Dorsolateral prefrontal cortex (tissue), 122 donors: ENCODE measurements at places on chromosomes 12 and 14.
A peak's percentile ranks its signal among the peaks of the same experiment; 100 is the strongest.

DNA sequence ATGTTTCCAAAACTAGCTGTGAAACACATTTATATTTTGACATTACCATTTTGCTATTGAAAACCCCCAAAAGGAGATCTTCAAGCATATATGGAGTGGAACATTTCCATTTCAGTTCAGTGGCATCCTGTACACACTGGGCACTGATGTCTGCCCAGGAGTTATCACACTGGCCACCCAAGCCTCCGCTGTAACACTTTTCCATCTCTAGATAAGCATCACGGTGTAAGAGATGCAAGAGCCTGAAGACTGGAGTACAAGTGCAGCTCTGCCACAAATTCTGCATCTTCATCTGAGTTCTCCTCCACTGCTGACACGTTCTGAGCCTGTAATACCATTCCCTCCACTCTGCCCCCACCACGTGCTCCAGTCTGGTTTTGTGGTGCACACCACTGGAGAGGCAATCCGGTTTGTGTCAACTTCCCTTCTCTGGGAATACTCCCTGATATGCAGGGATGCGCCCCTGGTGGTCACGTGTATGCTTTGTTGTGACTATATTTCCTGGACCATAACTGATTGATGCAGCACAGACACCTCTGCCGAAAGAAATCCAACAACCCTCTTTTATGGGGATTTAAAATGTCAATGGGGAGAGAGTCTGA lies 12.7 kb downstream of the SPTLC2 start:
- DNase-seq = no peak

DNA sequence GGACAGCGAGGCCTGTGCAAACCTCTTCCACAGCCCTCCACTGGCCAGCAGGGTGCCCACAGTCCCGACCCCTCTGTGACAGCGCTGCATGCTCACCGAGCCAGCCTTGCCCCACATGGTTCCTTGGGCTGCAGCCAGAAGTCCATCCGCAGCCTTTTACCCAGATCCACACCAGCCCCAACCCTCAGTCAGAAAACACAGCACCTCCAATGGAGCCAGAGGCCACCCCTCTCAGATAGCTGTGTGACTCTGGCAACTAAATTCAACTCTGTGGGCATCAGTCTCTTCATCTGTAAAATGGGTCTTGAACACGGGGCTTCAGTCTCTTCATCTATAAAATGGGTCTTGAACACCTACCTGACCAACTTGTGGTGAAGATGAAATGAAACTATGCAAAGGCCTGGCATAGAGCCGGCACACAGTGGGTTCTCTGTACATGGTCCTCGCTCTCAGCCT lies 38.0 kb downstream of the NFKBIA start:
- no peak for DNase-seq

GRCh38 chr14:41644606-41645005 lies 37.9 kb downstream of the LRFN5 start:
- no peak for DNase-seq

DNA sequence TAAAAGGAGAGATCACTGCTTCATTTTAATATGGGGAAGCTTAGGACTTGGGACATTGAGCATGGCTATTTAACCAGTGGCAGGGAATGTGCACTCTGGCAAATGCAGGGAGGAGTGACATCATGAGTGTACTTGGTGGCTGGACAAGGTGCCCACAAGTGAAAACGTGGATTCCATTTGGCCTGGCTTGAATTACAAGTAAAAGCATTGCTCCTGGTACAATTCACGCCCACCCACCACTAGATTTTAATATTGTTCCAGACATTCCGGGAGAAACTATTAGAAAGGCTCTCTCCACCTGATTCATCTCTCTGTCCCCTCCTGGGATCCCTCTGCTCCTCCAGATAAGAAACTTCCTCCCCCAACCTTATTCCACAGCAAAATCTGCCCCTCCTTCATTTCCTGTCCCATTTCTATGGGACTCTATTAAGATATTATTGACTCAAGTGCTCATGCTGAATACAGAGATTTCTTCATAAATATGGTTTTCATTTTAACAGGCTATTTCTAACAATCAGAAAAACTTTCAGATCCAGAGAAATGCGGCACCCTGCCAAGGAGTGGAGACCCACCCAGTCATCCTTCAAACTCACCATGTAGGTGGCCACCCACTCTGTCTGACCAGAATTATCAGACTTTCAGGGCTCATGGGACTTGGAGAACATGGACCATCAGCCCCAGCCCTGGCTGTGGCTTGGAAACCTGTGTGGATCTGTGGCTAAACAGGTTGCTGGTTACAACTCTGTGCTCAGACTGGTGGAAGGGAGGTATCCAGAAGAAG lies 43.2 kb downstream of the SSPN start:
- no peak for DNase-seq

DNA sequence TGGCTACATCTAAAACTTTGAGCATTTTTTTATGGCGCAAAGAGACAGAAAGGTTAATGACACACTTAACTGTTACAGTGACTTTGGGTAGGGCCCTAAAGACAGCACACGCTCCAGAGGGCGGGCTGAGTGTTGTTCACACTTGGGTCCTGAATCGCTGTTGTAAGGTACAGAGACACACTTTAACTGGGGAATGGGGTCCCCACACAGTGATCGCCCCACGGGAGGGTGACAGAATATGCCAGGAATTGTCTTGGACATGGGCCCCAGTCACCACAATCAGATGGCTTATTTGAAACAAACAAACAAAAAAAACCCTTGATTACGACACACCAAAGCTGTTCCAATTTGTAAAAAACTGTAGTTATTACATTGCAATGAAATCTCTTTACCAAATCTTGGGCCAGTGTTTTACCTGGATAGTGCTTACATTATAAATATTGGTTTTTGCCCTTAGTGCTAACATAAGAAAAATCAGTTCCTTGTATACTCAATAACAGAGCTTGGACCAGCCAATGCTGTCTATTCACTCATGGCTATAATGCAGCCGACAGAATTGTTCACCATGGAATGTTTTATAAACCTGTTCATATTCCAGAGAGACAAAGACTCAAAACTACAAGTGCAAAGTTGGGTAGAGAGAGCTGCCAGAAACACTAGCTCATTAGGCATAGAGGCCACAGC lies 28.3 kb downstream of the KCTD10 start:
- DNase-seq = no peak

- DNase-seq = no peak
These were observed 56.8 kb downstream of the SDR9C7 start for GRCh38 chr12:56877195-56878009.

GRCh38 chr12:120961604-120962531 lies 16.5 kb upstream of the HNF1A start:
- DNase-seq = no peak

GRCh38 chr14:88856786-88857366 lies 32.4 kb downstream of the TTC8 start:
- DNase-seq = no peak

DNA sequence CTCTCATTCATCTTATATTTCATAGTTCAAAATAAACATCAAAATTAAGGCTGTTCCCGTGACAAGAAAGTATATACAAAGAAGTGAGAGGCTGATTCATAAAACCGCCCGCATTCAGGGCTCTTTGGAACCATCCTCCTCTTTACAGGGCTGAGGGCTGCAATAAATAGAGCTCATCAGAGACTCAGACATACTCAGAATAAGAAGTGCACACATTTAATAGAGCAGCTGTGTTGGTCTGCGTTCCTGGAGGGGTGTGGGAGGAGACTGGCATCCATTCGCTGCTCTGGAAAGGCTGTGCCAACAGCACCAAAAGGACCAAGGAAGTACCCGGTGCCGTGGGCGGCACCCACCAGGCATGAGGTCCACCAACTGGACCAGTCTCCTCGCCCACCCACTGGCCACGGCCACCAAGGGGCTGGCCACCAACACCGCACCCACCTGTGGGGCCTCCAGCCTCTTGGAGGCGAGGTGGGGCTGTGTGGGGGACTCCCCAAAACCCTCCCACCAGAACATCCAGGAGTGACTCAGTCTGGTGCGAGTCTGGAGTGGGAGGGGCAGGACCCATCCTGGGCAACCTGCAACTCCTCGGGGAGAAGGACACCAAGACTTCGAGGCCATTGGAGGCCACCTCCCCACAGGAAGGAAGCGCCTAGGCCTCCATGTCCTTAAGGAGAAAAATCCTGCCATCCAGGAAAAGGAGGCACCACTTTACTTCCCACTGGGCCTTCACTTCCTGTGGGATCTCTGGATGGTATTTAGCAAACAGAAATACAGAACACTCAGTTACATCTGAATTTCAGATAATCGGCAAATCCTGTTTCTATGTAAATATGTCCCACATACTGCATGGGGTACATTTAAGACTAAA lies 32.7 kb downstream of the VCPKMT start:
- no peak for DNase-seq

DNA sequence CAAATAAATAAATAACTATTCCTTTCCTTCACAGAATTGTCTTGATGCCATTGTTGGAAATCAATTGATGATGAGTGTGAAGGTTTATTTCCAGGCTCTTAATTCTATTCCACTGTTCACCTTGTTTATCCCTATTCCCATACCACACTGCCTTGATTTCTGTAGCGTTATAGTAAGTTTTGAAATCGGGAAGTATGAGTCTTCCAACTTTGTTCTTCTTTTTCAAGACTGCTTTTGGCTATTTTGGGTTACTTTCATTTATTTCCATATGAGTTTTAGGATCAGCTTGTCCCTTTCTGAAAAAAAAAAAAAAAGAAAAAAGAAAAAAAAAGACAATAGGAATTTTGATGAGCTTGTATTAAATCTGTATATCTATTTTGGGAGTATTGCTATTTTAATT lies 9.3 kb upstream of the CDK2AP1 start:
- DNase-seq = no peak

GRCh38 chr12:133204264-133204603 lies 22.9 kb downstream of the ZNF268 start:
- DNase-seq = no peak

DNA sequence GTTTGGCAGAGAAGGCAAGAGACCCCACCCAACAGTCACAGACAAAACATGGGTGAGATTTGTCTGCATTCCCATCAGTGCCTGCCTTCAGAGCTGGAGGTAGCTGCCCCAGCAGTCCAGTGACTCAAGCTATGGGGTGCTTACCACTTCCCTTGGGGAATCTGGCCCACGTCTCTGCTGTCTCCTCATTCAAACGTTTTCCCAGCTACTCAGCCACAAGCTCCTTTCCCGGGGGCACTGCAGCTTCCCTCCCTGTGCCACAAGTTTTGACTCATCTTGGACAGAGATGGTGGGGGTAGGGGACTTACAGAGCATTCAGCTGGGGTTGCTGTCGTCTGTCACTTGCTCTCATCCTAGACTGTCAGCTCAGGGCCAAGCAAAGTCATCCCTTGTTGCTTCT lies 66.6 kb downstream of the FBXL14 start:
- DNase-seq = no peak

- no peak for DNase-seq
These were observed 1.3 kb downstream of the BCL2L2 start for GRCh38 chr14:23307687-23308644.

DNA sequence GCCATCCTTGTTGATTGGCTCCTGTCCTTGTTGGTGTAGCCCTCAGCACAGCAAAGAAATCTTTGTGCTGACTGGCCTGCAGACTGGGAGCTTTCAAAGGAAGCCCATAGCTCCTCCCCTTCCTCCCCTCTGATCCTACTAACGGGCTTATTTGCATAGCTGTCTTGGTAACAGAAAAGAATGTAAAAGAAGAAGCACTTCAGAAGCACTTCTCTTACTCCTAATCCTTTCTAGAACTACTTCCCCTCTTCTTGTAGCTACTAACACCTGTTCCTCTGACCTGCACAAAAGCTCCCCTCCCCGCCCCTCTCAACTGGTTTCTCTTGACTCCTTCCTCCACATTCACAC lies 14.3 kb upstream of the RIC8B start:
- DNase-seq = peak; percentile 43

GRCh38 chr14:65301862-65302539 lies 110.5 kb upstream of the FUT8 start:
- DNase-seq = no peak

DNA sequence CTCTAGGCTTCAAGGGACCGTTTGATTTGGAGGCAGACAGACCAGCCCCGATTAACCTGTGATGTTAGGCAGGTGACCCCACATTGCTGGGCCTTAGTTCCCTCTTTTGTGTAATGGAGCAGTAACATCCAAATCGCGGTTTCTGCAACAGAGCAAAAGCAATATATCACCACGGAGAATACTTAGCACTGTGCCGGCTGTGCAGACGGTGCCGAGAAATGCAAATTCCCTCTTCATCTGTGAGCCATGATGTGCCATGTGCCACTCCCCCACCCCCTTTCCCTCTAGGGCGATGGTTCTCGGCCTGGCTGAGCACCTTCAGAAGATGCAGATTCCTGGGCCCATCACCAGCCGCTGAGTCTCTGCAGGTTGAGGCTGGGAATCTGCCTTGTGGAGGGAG lies 10.9 kb downstream of the BCL7A start:
- no peak for DNase-seq

DNA sequence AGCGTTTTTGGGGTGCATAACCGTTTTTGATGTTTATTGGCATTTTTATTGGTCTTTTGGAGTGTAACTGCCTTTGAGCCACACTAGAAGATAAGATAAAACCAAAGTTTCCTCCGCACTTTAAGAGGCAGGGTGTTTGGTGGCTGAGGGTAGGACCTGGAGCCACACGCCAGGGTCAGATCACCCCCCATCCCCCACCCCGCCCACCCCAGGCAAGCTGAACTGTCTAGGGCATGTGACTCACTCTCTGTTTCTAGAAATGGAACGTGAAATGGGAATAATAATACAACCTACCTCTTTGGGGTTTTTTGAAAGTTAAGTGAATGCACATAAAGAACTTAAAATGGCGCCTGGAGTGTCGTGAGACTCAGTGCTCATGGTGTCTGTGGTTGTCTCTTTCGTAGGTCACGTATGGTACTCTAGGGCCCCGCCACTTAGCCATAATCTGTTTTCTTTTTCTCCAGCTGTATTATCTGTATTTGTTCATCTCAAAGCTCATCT lies 56.0 kb downstream of the PPP2R5C start:
- no peak for DNase-seq

DNA sequence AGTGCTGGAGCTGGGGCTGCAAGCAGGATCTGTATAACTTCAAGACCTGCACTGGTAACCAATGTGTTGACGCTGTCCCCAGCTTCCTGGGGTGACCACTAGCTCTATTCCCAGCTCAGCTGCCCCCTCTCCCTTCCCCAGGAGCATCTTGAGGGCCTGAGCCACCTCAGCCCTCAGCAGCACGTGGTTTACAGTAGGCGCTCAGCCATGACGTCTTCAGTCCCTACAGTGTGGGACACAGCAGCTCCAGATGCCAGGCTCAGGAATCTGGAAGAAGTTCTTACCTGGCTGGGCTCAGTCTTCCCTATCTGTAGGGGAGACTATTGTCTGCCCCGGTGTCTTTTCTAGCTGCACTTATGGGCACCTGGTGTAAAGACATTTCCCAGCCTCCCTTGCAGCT lies 8.6 kb downstream of the SDS start:
- DNase-seq = no peak

- no peak for DNase-seq
These were observed 834.7 kb downstream of the FLRT2 start for GRCh38 chr14:86364634-86365033.

GRCh38 chr12:49233842-49234526 lies 30.9 kb upstream of the TUBA1C start:
- peak; percentile 75 for DNase-seq

- DNase-seq = no peak
These were observed 316.8 kb downstream of the SNAPC1 start for GRCh38 chr14:62079038-62079437.

GRCh38 chr12:96766232-96766631 lies 140.8 kb upstream of the NEDD1 start:
- no peak for DNase-seq

GRCh38 chr12:128069359-128069997 lies 197.5 kb upstream of the TMEM132C start:
- no peak for DNase-seq

GRCh38 chr12:94754653-94755052 lies 104.3 kb upstream of the TMCC3 start:
- DNase-seq = no peak

GRCh38 chr14:72615451-72616121 lies 278.3 kb downstream of the DPF3 start:
- DNase-seq = no peak
